D341Med (cell line): ENCODE measurements at places on chromosomes 13 and 19.
A peak's percentile ranks its signal among the peaks of the same experiment; 100 is the strongest.

GRCh38 chr19:39408392-39409207 lies 2.0 kb downstream of the ZFP36 start:
- no peak for DNase-seq

DNA sequence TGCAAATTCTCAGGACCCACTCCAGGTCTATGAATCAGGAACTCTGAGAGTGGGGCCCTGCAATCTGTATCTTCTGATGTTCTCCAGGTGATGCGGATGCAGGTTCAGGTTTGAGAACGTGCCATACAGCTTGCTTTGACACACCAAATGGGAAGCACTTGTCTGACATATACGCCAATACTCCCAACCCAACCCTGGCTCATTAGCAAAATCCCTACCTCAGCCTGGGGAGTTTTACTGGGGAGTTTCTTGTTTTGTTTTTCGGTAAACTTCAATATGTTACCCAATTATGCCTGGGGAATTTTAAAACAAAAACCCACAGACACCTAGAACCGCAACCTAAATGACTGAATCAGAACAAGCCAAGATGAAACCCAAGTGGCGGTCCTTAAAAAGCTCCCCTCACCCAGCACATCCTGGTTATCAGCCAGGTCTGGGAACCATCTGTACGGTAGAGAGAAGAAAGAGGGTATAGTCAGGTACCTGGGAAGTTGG lies 41.2 kb downstream of the ABCC4 start:
- DNase-seq = no peak

GRCh38 chr13:48888613-48889012 lies 87.1 kb upstream of the FNDC3A start:
- no peak for DNase-seq

DNA sequence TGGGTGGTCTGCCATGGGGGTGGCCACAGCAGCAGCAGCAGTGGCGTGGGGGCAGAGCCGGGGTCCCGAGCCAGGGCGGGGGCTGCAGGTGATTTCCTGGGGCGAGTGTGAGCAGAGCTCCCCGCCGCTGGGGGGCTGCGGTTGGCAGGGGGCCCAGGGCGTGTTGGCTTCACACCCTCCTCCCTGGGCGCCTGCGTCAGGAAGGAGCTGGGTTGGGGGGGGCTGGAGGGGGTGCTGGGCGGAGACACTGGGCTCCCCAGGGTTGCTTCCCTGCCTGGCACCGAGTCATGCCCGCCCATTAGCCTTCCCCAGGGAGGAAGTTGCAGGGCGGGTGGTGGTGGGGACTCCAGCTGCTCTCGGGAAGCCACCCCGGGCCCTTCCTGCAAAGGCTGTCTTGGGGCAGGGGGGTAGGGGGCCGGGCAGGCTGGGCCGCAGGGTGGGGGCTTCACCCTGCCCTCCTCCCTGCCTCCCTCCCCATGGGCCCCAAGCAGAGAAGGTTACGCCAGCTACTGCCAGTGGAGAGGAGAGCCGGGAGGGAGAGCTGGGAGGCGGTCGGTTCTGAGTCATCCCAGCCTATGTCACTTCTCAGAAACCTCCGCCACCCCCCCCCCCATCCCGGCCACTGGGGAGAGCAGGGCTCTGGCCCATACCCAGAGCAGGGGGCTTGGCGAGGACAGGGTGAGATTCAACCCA lies 4.6 kb downstream of the MIDN start:
- peak; percentile 80 for DNase-seq

GRCh38 chr13:41405367-41405766 lies 52.0 kb upstream of the RGCC start:
- no peak for DNase-seq

GRCh38 chr19:10617409-10618121 lies 7.8 kb upstream of the SLC44A2 start:
- DNase-seq = no peak

- no peak for DNase-seq
These were observed 154.1 kb downstream of the ATP8A2 start for GRCh38 chr13:25525884-25526283.

- no peak for DNase-seq
These were observed 12.7 kb downstream of the ZAR1L start for GRCh38 chr13:32302461-32302860.

- no peak for DNase-seq
These were observed 7.3 kb downstream of the POLR2E start for GRCh38 chr19:1087813-1088415.

DNA sequence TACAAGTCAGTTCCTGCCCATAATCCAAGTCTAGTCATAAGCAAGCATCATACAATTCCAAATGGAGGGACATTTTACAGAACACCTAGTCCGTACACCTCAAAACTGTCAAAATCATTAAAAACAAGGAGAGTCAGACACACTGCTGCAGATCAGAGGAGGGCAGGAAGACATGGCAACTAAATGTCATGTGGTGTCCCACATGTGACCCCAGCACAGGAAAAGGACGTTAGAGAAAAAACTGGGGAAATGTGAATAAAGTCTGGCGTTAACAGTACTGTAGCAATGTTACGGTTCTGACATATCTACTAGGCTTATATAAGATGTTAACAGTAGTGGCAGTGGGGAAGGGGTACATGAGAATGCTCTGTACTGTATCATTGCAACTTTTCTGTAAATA lies 2.3 kb downstream of the ZSCAN5A start:
- DNase-seq = no peak

GRCh38 chr19:51784922-51785690 lies 9.9 kb upstream of the FPR3 start:
- no peak for DNase-seq

DNA sequence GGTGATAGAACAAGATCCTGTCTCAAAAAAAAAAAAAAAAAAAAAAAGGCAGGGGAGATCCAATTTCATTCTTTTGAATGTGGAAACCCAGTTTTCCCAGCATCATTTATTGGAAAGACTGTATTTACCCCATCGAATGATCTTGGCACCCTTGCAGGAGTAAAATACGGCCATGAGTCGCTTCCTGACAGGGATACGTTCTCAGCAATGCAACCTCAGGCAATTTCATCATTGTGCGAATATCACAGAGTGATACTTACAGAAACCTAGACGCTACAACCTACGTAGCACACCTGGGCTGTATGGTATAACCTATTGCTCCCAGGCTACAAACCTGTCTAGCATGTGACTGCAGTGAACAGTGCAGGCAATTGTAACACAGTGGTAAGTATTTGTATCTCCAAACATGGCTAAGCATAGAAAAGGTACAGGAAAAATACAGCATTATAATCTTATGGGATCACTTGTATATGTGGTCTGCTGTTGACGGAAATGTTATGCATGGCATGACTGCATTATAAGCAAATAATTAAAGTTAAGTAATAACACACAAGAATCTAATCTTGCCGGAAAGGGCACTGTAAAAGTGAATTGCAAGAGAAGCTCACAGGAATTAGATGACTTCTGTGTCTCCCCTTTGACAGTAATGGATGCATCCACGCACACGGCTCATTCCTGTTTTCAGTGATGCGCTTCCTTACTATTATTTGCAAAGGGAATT lies 24.1 kb downstream of the RFX2 start:
- no peak for DNase-seq

- no peak for DNase-seq
These were observed 6.7 kb downstream of the PPP1R37 start for GRCh38 chr19:45099467-45100191.
